ENCODE measurements at places on chromosomes 1 and 21. TPM values are rescaled to one million over a fixed set of nuclear protein-coding genes. Genes with fewer than 3 reads are reported as not detected.

DNA sequence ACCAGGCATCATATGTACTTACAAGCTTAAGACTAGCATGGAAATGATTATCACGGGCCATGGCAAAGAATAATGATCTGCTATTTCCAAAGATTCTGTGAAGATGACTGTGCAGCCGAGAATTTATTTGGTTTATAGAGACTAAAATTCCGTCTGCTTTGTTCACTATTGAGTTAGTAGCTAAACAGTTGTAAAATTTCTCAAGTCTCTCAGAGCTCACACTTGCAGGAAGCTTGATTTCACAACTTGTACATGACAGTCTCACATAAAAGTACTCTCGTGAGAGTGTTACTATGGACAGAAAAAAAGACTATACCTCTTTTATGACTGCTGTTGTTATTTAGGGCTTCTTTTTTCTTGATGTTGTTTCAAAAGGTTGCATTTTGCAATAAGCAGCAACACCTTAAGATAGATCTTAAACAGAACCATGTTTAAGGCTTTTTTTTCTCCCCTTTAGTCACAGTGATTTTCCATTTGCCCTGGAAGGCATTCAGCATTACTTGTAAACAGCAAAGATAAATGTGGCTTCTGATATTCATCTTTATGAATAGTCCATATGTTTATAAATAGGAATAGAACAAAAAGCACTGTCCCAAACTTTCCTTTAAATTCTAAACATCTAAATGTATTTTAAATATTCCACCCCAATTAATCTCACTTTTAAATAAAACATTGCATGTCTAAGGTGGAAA is 24.8 kb downstream of the ST6GALNAC5 start:
- no peak for DNase-seq

Gene B4GALT2
- 60.6 TPM for total RNA-seq

Gene EDN2
- 0.39 TPM for total RNA-seq

- DNase-seq: no peak
Observed at GRCh38 chr1:9291914-9292360, 757 bp upstream of the SPSB1 start.

DNA sequence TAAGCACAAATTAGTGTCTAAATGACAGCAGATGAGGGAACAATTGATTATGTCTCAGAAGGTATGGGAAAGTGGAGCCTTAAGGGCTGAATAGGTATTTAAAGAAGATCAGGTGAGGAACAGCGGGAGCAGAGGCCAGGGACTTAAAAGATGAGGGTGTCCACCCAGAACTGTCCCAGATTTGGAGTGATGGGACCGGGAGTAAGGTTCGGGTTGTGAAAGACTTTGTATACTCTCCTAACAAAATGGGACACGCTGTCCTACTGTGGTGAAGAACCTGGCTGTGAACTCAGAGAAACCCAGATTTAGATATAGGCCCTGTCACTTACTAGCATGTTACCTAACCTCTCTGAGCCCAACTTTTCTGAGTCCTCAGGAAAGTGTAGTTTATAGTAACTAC is 140.6 kb downstream of the C1orf21 start:
- no peak for DNase-seq

DNA sequence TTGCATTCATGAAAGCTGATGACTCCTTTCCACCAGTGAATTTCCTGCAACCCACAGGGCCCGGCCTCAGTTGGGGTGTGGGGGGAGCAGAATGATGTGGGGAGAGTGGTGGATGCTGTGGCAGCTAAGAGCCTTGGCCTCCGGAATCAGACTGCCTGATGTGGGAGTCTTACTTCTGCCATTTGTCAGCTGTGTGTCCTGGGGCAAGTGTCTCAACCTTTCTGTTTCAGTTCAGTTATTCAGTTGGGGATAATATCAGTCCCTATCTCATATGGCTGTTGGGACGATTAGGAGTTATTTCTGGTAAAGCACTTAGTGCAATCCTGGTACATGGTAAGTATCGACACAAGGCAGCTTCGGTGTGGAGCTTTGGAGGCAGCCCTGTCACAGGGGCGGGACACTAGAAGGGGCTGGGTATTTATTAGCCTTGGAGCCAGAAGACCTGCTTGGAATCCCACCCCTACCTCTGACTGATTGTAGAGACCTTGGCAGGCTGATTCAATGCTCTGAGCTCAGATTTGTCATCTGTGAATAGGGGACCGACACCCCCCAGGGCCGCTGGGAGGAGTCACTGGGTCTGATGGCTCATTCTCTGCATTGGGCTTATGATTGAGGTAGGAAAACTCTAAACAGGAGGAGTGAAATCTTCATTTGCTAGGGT is 19.6 kb downstream of the ARHGEF10L start:
- DNase-seq: no peak

GRCh38 chr21:31161157-31161556 is 122.9 kb upstream of the KRTAP19-8 start:
- DNase-seq: no peak

DNA sequence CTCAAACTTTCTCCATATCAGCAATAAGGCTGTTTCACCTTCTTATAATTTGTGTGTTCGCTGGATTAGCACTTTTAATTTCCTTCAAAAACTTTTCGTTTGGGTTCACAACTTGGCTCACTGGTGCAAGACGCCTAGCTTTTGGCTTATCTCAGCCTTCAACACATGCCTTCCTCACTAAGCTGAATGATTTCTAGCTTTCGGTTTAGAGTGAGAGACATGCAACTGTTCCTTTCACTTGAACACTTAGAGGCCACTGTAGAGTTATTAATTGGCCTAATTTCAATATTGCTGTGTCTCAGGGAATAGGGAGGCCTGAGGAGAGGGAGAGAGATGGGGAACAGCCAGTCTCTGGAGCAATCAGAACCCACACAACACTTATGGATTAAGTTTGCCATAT is 41.2 kb upstream of the IFNLR1 start:
- no peak for DNase-seq

- DNase-seq: no peak
Observed at GRCh38 chr1:10149231-10149630, 61.1 kb upstream of the KIF1B start.

Gene SLC25A34
- total RNA-seq: 0.50 TPM

DNA sequence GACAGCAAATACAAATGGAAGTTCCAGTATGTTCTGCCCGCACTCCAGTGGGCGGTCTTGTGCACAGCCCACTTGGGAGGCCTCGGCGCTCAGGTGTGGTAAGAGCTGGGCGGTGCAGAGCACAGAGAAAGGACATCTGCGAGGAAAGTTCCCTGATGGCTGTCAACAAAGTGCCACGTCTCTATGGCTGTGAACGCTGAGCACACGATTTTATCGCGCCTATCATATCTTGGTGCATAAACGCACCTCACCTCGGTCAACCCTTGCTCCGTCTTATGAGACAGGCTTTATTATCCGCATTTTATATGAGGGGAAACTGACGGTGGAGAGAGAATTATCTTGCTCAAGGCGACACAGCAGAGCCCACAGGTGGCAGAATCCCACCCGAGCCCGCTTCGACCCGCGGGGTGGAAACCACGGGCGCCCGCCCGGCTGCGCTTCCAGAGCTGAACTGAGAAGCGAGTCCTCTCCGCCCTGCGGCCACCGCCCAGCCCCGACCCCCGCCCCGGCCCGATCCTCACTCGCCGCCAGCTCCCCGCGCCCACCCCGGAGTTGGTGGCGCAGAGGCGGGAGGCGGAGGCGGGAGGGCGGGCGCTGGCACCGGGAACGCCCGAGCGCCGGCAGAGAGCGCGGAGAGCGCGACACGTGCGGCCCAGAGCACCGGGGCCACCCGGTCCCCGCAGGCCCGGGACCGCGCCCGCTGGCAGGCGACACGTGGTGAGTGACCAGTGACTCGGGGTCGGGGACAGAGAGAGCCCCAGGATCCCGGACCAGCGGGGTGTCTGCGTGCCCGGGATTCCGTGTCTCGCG is at the start of gene IL12RB2:
Gene IL12RB2, plus strand, starts transcription at position 623 of the 810 bp plus-strand sequence. CDS start 12,496 bp downstream, outside the sequence.
- no peak for DNase-seq

- peak; percentile 73 for DNase-seq
Observed at GRCh38 chr1:165949335-165950130, 122.1 kb downstream of the UCK2 start.

- DNase-seq: no peak
Observed at GRCh38 chr1:110307239-110307974, 31.8 kb upstream of the RBM15 start.

Gene LHX8
- total RNA-seq: 1.5 TPM

Gene CELA3A
- total RNA-seq: not detected

Gene GJB5
- 0.71 TPM for total RNA-seq

GRCh38 chr1:119862276-119862675 is 34.0 kb downstream of the ADAM30 start:
- DNase-seq: no peak

DNA sequence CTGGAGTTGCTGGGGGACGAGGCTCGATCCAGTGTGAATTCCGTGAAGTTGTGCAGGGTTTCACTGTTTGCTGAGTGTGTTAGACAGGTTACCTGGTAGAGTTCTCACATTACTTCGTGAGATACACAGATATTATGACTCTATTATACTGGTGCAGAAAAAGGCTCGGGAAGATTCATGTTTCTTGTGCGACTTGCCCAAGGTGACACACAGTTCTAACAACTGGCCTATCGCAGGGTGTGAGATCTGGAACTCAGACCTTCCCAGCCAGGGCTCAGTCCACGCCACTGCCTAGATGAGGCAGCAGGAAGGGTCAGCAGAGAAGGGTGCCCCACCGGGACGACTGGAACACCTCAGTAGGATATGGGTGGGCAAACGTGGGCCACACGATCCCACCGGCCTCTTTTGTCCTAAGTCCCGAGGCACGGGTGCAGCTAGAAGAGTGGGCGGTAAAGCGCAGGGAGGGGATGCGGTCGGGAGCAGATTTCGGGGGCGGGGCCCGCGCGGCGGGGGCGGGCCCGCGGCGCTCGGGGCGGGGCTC is 296 bp upstream of the RNPEP start:
- DNase-seq: no peak

Gene TMEM82
- 0.21 TPM for total RNA-seq

- no peak for DNase-seq
Observed at GRCh38 chr1:80248886-80249285, 1242.4 kb upstream of the ADGRL4 start.

Gene ZBTB8B
- total RNA-seq: 3.7 TPM
